ENCODE measurements at places on chromosomes 12 and 14.

GRCh38 chr12:85569261-85569660, 266.9 kb downstream of the RASSF9 start:
- DNase-seq, result no peak

DNA sequence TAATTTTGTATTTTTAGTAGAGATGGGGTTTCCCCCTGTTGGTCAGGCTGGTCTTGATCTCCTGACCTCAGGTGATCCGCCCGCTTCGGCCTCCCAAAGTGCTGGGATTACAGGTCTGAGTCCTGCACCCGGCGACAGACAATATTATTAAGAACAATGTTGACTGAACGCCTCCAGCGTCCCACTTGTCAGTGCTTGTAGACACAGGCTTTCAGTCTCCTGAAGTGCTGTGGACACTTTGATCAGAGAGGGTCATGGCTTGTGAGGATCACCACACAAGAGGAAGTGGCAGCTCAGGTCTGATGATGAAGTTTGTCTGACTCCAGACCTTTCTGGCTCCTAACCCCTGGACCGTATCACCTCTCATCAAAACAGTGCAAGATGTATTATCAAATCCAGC, 114.6 kb downstream of the CHST11 start:
- DNase-seq, result no peak

DNA sequence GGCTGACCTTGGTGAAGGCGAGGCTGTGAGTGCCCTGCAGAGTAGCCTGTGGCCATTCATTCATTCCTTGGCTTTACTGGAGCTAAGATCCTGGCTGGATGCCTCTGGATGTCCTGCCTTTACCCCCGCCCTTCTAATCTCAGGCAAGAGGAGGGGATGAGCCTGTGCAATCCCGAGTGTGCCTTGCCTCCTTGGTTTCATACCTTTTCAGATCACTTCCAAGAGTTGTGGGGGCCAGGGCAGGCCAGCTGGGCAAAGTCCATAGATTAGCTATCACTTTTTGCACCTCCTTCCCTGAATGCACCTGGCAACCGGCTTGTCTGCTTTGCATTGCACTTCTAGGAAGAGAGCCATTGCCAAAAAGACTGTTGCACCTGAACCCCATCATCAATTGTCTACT, 1.5 kb downstream of the VRTN start:
- DNase-seq, result no peak

- no peak for DNase-seq
These were observed 81.6 kb upstream of the RERGL start for GRCh38 chr12:18171571-18171970.

DNA sequence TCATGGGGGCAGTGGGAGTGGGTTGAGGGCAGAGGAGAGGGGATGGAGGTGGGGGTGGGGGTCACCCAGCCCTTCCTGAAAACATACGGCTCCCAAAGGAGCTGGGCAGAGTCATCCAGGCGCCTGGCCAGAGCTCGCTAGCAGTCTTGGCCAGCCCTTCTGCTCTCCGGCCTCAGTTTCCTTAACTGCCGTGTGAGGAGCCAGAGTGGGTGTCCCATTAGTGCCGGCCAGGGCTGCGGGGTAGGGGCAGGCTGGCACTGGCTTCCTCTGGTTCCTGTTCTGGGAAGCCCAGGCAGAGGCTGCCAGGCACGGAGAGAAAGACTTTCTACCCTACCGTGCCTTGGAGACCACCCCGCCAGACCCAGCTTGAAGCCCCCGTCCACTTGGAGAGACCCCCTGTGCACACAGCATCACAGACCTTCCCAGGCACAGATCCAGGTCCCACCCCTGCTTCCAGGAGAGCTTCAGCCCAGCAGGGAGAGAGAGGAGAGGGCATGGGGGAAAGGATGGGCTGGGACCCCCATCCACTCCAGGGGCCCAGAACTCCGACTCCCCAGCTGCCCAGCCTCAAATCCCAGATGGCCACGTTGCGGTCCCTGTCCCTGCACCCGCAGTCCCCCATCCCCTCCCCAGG, 93.3 kb downstream of the RFLNA start:
- DNase-seq, result no peak

DNA sequence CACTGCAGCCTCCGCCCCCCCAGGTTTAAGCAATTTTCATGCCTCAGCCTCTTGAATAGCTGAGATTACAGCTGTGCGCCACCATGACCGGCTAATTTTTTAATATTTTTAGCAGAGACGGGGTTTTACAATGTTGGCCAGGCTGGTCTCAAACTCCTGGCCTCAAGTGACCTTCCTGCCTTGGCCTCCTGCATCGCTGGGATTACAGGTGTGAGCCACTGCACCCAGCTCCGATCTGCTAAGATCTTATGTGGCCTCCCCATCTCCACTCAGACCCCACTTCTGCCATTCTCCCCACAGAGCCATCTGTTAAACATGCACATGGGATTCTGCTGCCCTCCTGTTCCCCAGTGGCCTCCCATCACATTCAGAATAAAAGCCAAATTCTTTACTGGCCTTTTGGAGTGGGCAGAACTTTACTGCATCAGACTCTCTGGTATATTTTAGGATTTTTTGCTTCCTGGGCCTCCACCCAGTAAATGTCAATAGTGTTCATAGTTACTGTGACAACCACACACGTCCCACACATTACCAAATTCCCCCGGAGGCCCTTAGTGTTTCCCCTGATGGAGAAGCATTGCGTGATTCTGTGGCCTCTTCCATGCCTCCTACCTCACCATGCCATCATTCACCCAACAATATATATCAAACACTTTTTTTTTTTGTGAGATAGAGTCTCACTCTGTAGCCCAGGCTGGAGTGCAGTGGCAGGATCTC, 96.3 kb downstream of the PTPN11 start:
- no peak for DNase-seq

- DNase-seq, result no peak
These were observed 325.1 kb downstream of the ALG10 start for GRCh38 chr12:34347367-34347766.

- no peak for DNase-seq
These were observed 124.3 kb downstream of the RASSF9 start for GRCh38 chr12:85711735-85712390.

DNA sequence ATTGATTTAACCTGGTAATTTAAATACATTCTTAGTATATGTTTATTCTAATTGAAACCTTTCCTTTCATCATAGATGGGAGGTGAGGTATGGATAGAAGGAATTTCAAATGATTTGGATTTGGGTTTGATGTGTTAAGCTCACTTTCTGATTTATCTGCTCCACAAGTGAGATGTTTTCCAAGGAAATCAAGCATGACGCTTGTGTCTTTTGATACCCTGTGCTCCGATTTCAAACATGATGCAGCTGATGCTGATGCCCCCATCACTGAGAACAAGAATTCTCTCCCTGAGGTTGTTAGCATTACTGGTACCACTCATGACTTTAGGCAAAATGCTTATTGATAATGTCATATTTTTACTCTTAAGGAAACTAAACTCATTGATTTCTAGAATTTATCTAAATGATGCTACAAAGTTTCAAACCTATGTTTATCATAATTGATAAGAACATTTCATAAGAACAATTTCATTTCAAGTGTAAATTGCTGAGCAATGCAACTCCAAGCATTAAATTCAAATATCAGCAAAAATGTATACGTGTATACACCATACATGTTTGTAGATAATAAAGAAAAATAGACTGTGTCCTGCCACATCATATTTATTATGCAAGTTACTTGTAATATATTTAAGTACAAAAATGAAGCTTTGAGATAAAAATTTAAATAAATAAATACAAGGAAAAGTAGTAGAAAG, 75.5 kb upstream of the LRIG3 start:
- DNase-seq, result no peak

DNA sequence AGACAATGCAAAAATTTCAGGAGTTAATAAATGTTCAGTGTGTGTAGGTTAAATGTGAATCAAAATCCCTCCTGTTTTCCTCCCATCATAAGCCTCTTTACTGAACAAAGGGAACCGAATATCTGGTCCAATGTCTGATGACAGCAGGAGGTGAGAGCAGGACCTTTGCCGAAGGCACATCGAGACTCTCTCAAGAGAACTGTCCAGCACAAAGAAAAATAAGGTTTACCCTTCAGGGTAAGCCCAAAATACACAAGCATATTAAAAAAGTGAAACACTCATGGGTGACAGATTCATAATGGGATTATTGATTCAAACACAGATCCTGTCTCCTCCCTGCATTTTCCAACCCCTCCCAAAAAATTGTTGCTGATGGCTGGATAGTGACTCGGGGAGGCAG, 4.2 kb upstream of the VSX2 start:
- DNase-seq, result no peak

Data from NCI-H1048 (cell line).